ENCODE measurements at places on chromosomes 7 and 10.

GRCh38 chr7:127713006-127713405 is 61.0 kb downstream of the SND1 start:
- DNase-seq: no peak

GRCh38 chr10:124001391-124002148 is 91.8 kb downstream of the CHST15 start:
- no peak for DNase-seq

DNA sequence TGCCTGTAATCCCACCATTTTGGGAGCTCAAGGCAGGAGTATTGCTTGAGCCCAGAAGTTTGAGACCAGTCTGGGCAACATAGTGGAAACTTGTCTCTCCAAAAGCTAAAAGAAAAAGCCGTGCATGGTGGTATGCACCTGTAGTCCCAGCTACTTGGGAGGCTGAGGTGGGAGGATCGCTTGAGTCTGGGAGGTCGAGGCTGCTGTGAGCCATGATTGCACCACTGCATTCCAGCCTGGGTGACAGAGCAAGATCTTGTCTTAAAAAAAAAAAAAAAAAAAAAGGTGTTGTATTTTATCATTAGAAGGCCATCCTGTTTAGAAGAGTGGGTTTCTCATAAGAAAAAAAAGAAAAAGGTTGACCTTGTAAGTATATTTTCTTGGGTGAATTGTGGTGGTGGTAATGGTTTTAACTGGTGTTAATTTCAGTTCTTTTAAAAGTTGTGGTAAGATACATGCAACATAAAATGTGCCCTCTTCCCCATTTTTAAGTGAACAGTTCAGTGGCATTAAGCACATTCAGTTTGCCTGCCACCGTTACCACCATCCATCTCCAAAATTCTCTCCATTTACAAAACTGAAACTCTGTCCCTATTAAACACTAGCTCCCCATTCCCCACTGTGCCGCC is 34.7 kb downstream of the GRIFIN start:
- DNase-seq: no peak

DNA sequence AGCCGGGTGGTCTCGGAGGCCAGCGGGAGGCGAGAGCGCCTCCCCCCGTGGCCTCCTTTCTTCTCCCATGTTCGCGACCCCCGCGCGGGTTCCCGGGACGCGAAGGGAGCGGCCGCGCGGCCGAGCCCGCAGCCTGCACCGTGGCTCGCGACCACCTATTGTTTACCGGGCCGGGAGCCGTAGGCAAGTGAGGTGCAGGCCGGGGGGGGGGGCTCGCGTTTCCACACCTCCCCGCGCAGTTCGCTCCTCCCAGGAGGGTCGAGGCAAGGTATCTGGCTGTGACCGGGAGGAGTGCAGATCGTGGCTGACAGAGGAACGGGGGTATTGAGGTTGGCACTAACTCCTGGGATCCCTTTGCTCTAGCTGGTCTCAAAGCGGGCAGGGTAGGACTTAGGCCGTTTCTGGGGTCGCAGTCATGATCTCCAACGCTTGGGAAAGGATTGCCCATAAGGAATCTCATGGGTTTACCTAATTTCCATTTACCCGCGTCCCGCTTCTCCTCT is 734 bp downstream of the PTPN12 start:
- DNase-seq: no peak

DNA sequence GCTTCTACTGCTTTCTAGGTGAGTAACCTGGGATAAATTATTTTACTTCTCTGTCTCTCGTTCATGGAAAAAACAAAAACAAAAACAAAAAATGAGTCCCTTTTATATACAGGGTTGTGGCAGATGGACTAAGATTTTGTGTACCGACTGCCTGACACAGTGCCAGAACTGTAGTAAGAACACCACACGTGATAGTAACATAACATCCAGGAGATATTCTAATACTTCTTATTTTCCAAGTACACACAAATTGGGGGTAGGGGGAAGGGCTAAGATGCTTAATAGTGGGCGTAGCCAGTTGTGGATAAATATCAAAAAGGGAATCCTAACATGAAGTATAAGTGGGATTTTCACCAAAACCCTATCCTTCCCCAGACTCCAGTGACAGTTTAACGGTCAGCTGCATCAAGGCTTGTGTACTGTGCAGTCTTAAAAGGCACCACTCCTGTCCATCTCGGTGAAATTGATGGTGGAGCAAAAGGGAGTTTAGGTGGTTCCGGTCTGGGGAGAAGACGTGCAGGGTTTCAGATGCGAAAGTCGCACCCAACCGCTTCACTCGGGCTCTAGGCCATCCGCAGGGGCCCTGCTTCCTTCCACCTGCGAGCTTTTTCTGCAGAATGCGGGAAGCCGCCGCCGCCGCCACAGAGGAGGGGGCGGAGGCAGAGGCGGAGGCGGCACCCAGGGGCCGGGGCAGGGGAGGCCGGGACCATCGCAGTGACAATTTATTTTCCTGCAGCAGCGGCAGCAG is at the start of gene STAMBPL1:
TSS of gene STAMBPL1 (plus strand) at position 712 of the 748 bp plus-strand sequence. CDS start 21,464 bp downstream, outside the sequence.
- DNase-seq: no peak

- no peak for DNase-seq
These were observed 30.3 kb downstream of the ITGB1 start for GRCh38 chr10:32927750-32928149.

DNA sequence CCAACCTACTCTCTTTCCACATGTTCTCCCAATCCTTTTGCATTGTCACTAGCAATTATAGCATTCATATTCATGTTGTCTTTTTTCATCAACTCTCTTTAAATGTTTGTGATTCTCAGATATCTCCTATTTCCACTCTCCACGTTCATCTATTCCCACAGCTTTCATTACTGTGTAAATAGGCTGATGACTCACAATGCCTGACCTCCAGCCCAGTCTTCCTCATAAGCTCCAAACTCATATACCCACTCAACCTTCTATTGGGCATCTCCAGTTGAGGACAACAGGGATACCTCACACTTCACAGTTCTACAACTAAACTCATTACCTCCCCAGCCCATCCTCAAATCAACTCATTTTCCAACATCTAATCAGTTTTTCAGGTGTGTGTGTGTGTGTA is 194.1 kb downstream of the DGKI start:
- peak; percentile 27 for DNase-seq

DNA sequence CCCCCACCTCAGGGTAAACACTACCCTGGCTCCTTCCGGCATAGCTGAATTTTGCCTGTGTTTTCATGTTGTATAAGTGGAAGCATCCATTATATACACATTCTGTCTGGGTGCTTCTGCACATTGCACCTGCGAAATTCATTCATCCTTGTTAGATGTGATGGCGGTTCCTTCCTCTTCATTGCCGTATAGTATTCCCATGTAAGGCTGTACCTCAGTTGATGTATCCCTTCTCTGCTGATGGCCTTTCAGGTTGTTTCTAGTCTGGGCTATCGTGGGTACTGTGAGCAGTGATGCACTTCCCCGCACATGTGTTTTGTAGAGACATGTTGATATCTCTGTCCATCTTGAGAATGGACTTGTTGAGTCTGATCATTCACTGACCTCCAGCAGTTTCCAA is 28.9 kb downstream of the ELFN1 start:
- no peak for DNase-seq

GRCh38 chr10:96236090-96236478 is 35.3 kb downstream of the BLNK start:
- no peak for DNase-seq
